ENCODE measurements at places on chromosomes 5 and 9.

- DNase-seq = no peak
These were observed 79.4 kb upstream of the ADRB2 start for GRCh38 chr5:148746826-148747535.

GRCh38 chr9:99595796-99596195, 225.9 kb upstream of the NR4A3 start:
- no peak for DNase-seq

GRCh38 chr9:83062651-83063527, at the start of gene RASEF:
Gene RASEF, minus strand, starts transcription at chr9:83063142. Its CDS starts 275 bp downstream, at chr9:83062867.
- DNase-seq = no peak

DNA sequence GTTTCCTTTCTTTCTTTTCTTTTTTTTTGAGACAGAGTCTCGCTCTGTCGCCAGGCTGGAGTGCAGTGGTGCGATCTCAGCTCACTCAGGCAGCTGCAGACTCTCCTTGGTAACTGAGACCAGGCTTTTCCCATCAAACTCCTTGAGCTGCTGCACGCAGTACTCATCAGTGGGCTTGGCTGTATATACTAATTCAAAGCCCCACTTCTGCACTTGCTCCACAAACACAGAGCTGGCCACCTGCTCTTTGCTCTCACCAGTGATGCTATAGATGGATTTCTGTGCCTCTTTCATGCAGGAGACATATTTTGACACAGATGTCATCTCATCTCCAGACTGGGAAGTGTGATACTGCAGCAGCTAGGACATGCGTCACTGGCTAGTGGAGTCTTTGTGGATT, 252.7 kb downstream of the AP3B1 start:
- DNase-seq = no peak

- DNase-seq = no peak
These were observed 236.5 kb upstream of the TRIM32 start for GRCh38 chr9:116450378-116451139.
